ENCODE measurements at places on chromosomes 3 and 15. TPM values are rescaled to one million over a fixed set of nuclear protein-coding genes. Genes with fewer than 3 reads are reported as not detected.

DNA sequence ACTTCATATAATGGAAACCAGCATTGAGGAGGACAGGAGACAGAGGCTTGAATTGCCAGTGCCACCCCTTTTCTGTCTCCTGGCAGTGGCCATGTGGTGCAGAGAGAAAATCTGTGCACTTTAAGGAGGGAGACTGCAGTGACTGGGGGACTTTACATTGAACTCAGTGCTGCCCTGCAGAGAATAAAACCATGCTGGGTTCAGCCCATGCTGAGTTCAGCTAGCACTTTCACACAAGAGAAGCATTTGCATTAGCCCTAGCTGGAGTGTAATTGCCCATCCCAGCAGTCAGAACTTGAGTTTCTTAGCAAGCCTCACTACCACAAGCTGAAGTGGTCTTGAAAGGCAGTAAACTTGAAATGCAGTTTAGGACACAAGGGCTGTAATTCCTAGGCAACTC lies 677.5 kb downstream of the ZPLD1 start:
- DNase-seq = no peak

DNA sequence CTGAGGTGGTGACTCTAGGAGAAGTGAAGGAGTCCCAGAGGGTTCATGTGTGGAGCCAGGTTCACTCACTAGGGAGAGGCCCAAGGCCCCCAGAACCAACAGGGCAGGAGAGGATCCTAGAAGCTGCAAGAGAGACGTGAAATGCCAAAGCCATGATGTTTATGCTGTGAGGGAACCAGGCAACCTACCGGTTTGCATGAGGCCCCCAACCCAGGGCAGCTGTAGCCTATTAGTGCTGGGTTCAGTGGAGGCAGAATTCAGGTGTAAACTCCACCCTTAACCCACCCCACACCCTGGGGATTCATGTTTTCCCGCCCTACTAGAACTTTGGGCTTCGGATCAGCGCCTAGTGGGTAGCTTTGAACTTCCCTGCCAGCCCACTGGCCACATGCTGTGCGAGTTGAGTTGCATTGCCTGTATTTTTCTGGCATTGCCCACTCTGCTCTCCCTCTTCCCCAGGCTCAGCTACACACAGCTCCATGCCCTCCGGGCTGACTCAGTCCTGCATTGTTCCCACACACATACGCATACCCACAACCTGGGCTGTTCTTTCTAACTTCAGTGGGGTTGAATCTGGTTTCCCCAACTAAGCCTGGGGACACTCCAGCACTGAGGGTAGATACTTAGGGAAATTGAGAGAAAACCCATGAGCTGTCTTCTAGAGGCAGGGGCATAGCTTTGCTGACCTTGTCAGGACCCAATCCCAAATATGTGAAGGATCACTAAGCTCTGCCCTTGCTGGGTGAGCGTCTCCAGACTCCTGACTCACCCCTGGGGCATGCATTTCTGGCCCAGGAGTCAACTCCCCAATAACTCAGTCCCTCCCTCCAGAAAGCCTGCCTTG lies 2.0 kb upstream of the ZBTB47 start:
- DNase-seq = no peak

GRCh38 chr3:71050538-71051258 lies 532.8 kb downstream of the FOXP1 start:
- DNase-seq = no peak

DNA sequence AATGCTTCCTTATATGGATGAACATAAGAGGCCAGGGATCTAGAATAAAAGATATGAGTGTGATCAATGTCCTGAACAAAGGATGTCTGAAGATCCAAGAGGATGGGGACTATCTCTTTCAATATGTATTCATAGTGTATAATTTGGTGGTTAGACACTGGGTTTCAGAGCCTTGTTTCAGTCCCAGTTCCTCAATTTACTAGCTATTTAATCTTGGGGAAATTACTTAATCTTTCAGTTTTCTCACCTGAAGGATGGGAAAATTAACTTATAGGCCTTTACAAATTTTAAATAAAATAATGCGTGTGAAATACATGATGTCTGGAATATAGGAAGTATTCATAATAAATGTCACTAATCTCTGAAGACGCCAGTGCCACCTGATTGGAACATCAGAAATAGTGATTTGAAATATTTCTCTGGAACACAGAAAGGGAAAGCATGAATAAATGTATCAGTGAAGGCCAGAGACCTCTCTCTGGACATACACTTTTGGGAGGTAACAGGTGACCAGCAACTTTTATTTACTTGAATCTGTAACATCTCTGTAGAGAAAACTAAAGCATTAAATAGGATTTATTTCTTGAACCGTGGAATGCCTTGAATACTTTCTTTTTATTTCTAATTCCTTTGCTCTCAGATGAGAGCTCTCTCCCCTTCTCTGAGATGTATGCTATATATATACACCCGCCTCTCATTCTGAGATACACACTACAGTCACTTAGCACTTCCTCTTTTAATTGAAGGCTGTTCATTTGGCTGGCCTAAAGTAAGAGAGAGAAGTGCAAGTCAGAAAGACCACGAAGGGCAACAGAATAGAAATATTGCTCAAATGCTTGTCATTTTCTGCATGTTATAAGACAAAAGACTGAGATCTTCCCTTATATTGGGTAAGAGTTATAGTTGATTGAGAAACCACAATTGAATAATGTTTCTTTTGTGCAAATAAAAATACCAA lies 407.1 kb downstream of the LSAMP start:
- no peak for DNase-seq

- DNase-seq = no peak
Measured at GRCh38 chr3:127961963-127962362, 46.9 kb downstream of the KBTBD12 start.

GRCh38 chr3:29642393-29643033 lies 361.6 kb downstream of the RBMS3 start:
- peak; percentile 47 for DNase-seq

The RAB43 gene
- polyA plus RNA-seq = 4.0 TPM

The GOLGA6L4 gene
- 0.64 TPM for polyA plus RNA-seq

All from heart right ventricle (tissue), 16 donors.